Liver (tissue), 10 donors: ENCODE measurements at places on chromosomes 16 and 17. TPM values are rescaled to one million over a fixed set of nuclear protein-coding genes. Genes with fewer than 3 reads are reported as not detected.

DNA sequence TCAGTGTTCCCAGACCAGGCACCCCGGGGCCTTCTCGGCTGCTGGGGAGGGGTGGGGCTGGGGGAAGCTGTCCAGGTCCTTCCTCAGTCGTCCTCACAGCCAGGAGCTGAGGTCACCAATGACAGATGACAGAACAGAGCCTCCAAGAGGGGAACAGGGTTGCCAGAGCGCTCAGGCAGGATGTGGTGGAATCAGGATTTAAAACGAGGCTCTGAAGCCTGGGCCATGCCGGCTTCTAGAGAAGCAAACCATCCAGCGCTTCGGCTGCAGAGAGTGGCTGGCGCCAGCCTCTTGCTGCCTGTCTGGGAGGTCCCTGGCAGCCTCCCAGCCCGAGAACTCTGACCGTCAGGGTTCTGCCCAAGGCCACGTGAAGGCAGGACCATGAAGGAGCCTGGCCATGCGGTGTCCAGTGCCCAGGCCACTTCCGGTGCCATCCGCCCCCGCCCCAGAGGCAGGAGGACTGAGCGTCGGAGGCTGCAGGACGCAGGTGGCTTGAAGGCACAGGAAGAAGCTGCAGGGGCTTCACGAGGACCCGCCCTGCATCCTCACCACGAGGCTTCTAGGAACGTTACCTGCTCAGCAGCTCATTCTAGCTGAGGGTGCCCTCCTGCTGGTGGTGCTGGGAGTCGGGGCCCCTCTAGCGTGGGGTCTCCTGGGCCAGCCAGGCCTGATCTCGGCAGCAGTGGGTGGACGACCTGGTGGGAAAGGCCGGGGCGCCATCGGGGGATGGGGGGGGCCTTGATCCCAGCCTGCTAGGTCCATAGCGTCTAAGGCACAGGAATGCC, 78.5 kb downstream of the KLHDC4 start:
- H3K27me3 ChIP-seq = no peaks in the 10 kb centered on the region
- no peaks in the 10 kb centered on the region for H3K36me3 ChIP-seq
- no peak for DNase-seq

GRCh38 chr17:60993497-60993896, 315.8 kb downstream of the BCAS3 start:
- no peaks in the 10 kb centered on the region for H3K4me1 ChIP-seq
- no peaks in the 10 kb centered on the region for H3K36me3 ChIP-seq
- H3K27ac ChIP-seq = no peak overlapping the region
- H3K4me3 ChIP-seq = no peak overlapping the region
- DNase-seq = no peak
- H3K27me3 ChIP-seq = no peaks in the 10 kb centered on the region

GRCh38 chr16:48498769-48499631, 111.0 kb downstream of the N4BP1 start:
- peaks cover 13% of the 10 kb centered on the region for H3K4me1 ChIP-seq
- no peak for DNase-seq
- no peak overlapping the region for H3K4me3 ChIP-seq
- no peaks in the 10 kb centered on the region for H3K36me3 ChIP-seq
- H3K27me3 ChIP-seq = no peaks in the 10 kb centered on the region

DNA sequence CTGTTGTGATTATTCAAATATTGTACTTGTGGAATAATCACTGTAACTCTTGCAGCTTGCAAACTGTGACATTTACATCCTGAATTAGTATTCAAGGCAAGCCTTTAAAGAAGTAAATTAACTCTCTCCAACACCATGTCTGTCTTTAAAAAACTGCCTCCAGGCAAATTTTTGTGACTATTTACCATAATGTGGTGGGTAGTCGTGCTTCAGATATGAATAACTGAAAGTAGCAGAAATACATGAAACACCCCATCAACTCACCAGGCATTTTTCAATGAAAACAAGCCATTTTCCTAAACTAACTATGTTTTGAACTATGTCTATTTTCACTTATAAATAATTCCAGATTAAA, 217.4 kb upstream of the PSMD7 start:
- no peaks in the 10 kb centered on the region for H3K4me1 ChIP-seq
- DNase-seq = no peak
- H3K4me3 ChIP-seq = no peak overlapping the region
- H3K27me3 ChIP-seq = no peaks in the 10 kb centered on the region
- no peaks in the 10 kb centered on the region for H3K36me3 ChIP-seq

- H3K4me1 ChIP-seq = peaks cover 10% of the 10 kb centered on the region
- DNase-seq = no peak
- no peak overlapping the region for H3K27ac ChIP-seq
- H3K27me3 ChIP-seq = no peaks in the 10 kb centered on the region
- H3K36me3 ChIP-seq = peaks cover 70% of the 10 kb centered on the region
- H3K4me3 ChIP-seq = no peak overlapping the region
Measured at GRCh38 chr16:70158261-70158939, 15.2 kb upstream of the CLEC18C start.

GRCh38 chr17:31099016-31099415, 4.2 kb downstream of the NF1 start:
- peaks cover 11% of the 10 kb centered on the region for H3K4me1 ChIP-seq
- no peak overlapping the region for H3K27ac ChIP-seq
- H3K27me3 ChIP-seq = no peaks in the 10 kb centered on the region

- H3K4me3 ChIP-seq = peak overlapping the region; percentile 88
- DNase-seq = peak; percentile 46
- H3K36me3 ChIP-seq = no peaks in the 10 kb centered on the region
- no peaks in the 10 kb centered on the region for H3K27me3 ChIP-seq
- peaks cover 35% of the 10 kb centered on the region for H3K4me1 ChIP-seq
Measured at GRCh38 chr17:2712300-2713043, 908 bp upstream of the CLUH start.

DNA sequence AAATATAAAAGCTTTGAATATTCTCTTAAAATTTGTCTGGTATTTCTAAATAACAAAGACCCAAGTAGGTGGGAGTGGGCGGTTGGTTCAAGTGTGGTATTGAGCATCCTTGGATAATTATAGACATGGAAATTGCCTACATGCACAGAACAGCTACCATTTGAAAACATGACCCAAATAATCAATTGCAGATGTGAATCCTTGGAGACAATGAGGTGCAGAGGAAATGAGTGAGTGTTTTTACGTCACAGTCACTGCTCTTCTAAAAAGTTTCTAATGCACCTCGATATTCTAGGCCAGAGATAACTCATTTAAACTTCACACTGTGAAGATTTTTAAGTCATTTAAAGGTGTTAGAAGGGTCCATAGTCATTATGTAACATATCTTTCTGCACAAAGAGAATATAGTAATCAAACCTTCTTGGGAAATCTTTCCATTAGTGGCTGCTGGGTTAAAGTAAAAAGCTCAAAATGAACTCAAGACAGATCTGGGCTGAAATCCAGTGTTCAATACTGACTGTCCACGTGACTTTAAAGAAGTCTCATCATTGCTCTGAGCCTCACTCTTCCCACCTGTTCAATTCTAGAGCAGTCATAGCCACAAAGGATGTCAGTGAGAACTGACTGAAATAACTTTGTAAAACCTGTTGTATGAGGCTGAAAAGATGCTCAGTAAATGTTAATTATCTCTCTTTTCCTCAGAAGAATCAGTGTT, 144.5 kb downstream of the CDH11 start:
- no peak overlapping the region for H3K4me3 ChIP-seq
- no peak overlapping the region for H3K27ac ChIP-seq
- no peaks in the 10 kb centered on the region for H3K27me3 ChIP-seq

- DNase-seq = no peak
- H3K27ac ChIP-seq = no peak overlapping the region
- no peaks in the 10 kb centered on the region for H3K36me3 ChIP-seq
- peaks cover 4% of the 10 kb centered on the region for H3K4me1 ChIP-seq
- no peak overlapping the region for H3K4me3 ChIP-seq
Measured at GRCh38 chr17:50274897-50275221, 593 bp downstream of the TMEM92 start.

- no peaks in the 10 kb centered on the region for H3K36me3 ChIP-seq
- no peaks in the 10 kb centered on the region for H3K27me3 ChIP-seq
- no peak for DNase-seq
- H3K4me3 ChIP-seq = no peak overlapping the region
Measured at GRCh38 chr17:31511195-31511578, 119.7 kb downstream of the RAB11FIP4 start.

- no peaks in the 10 kb centered on the region for H3K27me3 ChIP-seq
- H3K27ac ChIP-seq = no peak overlapping the region
- H3K4me1 ChIP-seq = no peaks in the 10 kb centered on the region
- no peaks in the 10 kb centered on the region for H3K36me3 ChIP-seq
- H3K4me3 ChIP-seq = no peak overlapping the region
Measured at GRCh38 chr17:3535253-3535995, 22.2 kb downstream of the TRPV3 start.

- H3K4me1 ChIP-seq = no peaks in the 10 kb centered on the region
- H3K27me3 ChIP-seq = no peaks in the 10 kb centered on the region
- H3K4me3 ChIP-seq = no peak overlapping the region
- no peak for DNase-seq
Measured at GRCh38 chr16:47250983-47251382, 107.2 kb upstream of the NETO2 start.

DNA sequence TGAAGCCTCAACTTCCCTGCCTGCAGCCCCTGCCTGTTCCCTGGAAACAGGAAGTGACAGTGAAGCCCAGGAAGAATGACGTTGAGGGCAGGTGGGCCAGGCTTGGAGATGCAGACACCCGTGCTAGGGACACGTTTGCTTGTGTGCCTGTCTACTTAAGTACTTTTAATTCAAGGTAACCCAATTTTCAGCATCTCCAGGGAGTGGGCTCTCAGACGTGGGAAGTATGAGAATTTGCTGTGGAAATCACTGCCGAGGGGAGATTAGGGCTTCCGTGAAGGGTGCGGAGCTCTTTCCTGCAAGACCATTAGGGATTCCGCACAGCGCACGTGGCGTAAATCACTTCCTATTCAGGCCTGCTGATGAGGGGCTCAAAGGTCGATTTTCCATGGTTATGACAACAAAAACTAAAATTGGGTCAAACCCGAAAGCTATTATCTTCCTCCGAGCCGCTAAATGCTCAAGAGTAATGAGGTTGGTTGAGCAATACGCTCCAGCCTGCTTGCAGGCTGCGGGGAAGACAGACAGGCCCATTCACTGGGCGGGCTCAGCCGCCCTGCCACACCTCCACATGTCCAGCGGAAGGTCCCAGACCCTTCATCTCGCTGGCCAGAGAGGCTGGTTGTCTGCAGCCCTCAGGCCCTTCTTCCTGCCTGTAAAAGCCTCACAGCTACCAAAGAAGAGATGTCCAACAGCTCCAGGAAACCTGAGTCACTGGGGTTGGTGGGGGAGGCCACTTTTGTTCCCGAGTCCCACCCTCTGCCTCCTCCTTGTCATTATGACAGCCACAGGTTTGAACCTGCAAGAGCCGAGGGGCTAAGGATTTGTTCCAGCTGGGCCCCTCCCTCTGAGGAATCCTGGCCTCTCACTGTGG, 109.9 kb downstream of the RBFOX3 start:
- H3K4me3 ChIP-seq = no peak overlapping the region
- no peaks in the 10 kb centered on the region for H3K36me3 ChIP-seq
- no peaks in the 10 kb centered on the region for H3K27me3 ChIP-seq
- no peaks in the 10 kb centered on the region for H3K4me1 ChIP-seq
- no peak for DNase-seq

GRCh38 chr17:80738020-80738808, 193.6 kb downstream of the RPTOR start:
- DNase-seq = no peak
- no peak overlapping the region for H3K27ac ChIP-seq
- peaks cover 6% of the 10 kb centered on the region for H3K4me1 ChIP-seq

- H3K36me3 ChIP-seq = no peaks in the 10 kb centered on the region
- no peaks in the 10 kb centered on the region for H3K27me3 ChIP-seq
- DNase-seq = no peak
- no peaks in the 10 kb centered on the region for H3K4me1 ChIP-seq
- H3K4me3 ChIP-seq = no peak overlapping the region
Measured at GRCh38 chr16:75860326-75861053, 134.2 kb upstream of the CPHXL start.

- DNase-seq = no peak
- no peaks in the 10 kb centered on the region for H3K4me1 ChIP-seq
- no peak overlapping the region for H3K27ac ChIP-seq
- H3K27me3 ChIP-seq = peaks cover 4% of the 10 kb centered on the region
- H3K4me3 ChIP-seq = no peak overlapping the region
Measured at GRCh38 chr17:13154930-13155329, 137.1 kb upstream of the ELAC2 start.

GRCh38 chr16:71956486-71956885, 43.7 kb downstream of the PKD1L3 start:
- DNase-seq = no peak
- no peak overlapping the region for H3K27ac ChIP-seq
- no peak overlapping the region for H3K4me3 ChIP-seq
- H3K4me1 ChIP-seq = no peaks in the 10 kb centered on the region

- no peaks in the 10 kb centered on the region for H3K27me3 ChIP-seq
- H3K4me3 ChIP-seq = no peak overlapping the region
- DNase-seq = no peak
- no peaks in the 10 kb centered on the region for H3K4me1 ChIP-seq
Measured at GRCh38 chr17:62732125-62732524, 76.0 kb downstream of the MARCHF10 start.

DNA sequence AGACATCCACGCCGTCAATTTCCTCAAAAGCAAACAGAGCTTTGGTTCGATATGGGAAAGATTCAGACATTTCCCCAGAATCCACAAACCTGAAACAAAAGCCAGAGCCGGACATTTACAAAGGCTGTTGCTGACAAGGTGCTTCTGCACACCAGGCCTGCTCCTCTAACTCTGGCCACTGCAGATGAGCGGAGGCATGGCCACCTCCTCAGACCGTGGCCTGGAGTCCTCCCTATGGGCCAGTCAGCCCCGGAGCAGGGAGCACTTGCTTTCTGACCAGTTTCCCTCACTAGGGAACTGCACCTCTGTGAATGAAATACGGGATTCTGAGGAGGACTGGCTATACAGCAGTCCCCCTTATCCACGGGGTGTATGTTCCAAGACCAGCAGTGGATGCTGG, 22.3 kb upstream of the TRAP1 start:
- no peak overlapping the region for H3K27ac ChIP-seq
- H3K36me3 ChIP-seq = peaks cover 14% of the 10 kb centered on the region
- no peak for DNase-seq
- no peak overlapping the region for H3K4me3 ChIP-seq
- no peaks in the 10 kb centered on the region for H3K27me3 ChIP-seq

The FOXC2 gene
- total RNA-seq = 0.08 TPM

The IRX6 gene
- not detected for total RNA-seq

The SRSF1 gene
- total RNA-seq = 162 TPM

The MYH13 gene
- total RNA-seq = not detected

The ACSM2A gene
- total RNA-seq = 30.1 TPM

The ADAD2 gene
- 0.33 TPM for total RNA-seq

The KRTAP2-1 gene
- not detected for total RNA-seq

The RNF222 gene
- total RNA-seq = not detected

The EXOC3L1 gene
- 2.2 TPM for total RNA-seq
